ENCODE measurements at places on chromosomes 2 and 18. TPM values are rescaled to one million over a fixed set of nuclear protein-coding genes. Genes with fewer than 3 reads are reported as not detected.

DNA sequence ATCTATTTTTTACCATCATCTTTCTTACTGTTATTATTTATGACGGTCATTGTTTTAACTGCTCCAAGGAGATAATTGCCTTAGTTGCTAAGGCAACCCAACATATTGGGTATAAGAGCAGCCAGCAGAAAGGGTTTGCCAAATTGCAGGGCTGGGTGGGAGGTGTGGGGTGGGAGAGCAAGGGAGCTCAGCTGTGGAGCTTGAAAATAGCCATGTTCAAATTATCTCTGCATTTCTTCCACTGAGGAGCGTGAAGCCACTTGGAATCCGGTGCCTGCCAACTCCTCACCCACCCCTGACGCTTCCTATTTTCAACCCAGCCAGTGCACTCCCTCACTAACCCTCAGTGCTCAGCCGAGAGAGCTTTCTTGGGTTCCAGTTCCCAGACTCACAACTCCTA, 60.8 kb downstream of the SETBP1 start:
- H3K27ac ChIP-seq = no peak overlapping the region
- DNase-seq = no peak
- H3K27me3 ChIP-seq = no peaks in the 10 kb centered on the region
- H3K4me1 ChIP-seq = peaks cover 33% of the 10 kb centered on the region
- H3K4me3 ChIP-seq = no peak overlapping the region

DNA sequence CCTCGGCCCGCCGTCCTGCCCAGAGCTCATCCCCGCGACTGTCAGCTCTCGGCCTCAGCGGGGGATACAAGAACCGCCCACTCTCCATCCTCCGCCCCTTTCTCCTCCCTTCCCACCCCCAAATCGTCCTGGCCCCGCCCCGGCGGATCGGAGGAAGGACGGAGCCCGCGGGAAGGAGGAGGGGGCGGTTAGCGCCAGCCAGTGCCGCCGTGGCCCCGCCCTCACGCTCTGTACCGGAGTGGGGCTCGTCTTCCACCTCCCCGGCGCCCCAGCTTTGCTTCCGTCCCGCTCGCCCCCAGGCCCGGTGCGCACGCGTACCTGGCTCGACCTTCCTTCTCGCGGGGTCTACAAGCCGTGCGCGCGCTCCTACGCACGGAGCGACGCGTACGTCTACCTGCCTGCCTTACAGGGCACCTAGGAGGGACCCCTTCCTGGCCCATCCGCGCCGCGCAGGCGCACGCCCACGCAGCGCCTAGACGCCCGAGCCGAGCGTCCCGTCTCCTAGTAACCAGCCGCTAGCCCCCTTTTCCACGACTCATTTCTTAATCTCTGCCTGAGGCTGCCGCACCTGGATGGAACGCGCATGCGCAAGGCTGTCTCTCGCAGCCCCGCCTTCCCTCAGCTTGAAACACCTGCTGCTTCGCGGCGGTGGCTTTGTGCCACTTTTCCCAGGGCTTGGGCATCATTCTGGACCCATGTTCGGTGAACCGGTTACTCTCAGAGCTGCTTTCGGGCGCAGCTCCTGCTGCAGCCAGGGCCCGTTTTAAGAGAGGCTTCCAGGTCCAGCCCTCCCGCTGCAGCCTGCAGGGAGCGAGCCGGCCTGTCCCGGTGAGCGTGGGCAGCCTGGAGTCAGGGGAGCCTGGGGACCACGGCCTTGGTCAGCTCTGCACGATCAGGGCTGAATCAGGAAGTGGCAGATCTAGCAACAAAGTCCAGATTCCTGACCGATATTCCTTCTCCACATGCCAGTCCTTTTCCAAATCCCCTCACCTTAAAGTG, at the start of gene C2orf15:
Gene C2orf15 (plus strand): TSS at position 598 of the 999 bp plus-strand sequence. CDS start 8,852 bp downstream, outside the sequence.
- no peaks in the 10 kb centered on the region for H3K36me3 ChIP-seq
- peak; percentile 93 for DNase-seq
- peak within 1 kb of the TSS; percentile 46 for H3K27ac ChIP-seq
- no peaks in the 10 kb centered on the region for H3K27me3 ChIP-seq

DNA sequence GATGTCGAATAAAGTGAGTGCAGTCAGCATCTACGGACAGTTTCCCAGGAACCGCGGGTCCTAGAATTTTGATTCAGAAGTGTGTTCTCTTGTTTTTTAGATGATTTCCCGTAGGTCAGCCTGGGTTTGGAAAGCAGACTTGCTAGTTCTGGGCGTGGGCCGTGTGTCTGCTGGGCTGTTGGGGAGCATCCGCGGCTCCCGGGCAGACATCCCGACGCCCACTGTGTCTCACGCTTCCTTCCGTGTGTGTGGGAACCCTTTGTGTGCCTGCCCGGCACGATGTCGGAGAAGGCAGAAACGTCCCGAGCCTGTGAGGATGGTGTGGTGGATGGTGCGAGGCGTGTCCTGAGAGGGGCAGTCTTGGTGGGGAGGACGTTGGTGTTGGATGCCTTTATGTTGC, 18.4 kb downstream of the CTDP1 start:
- DNase-seq = no peak
- peak overlapping the region; percentile 66 for H3K27ac ChIP-seq

DNA sequence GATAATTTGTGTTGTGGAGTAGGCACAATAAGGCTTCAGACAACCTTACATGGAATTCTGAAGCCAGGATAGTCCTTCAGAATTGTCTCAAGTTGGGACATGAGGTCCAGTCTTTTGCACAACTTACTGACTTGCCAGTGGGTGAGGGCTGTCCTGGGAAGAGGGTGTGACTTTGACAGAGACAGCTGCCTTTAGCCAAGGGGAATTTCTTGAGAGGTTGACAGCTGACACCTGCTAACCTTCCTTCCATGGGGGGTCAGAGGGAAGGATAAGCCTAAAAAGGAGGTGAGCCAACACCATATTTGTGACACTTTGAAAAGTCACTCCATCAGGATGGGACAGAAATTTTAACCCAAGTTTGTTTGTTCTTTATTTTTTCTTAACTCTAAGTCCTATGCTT, 907.8 kb upstream of the CRIM1 start:
- H3K36me3 ChIP-seq = no peaks in the 10 kb centered on the region
- no peaks in the 10 kb centered on the region for H3K27me3 ChIP-seq
- DNase-seq = no peak
- no peaks in the 10 kb centered on the region for H3K4me1 ChIP-seq

- H3K4me1 ChIP-seq = no peaks in the 10 kb centered on the region
- H3K27ac ChIP-seq = no peak overlapping the region
- H3K4me3 ChIP-seq = no peak overlapping the region
- no peaks in the 10 kb centered on the region for H3K36me3 ChIP-seq
- H3K27me3 ChIP-seq = no peaks in the 10 kb centered on the region
- DNase-seq = no peak
Observed at GRCh38 chr2:25103287-25103871, 61.5 kb downstream of the EFR3B start.

- no peak overlapping the region for H3K4me3 ChIP-seq
- DNase-seq = no peak
- H3K27ac ChIP-seq = no peak overlapping the region
- H3K4me1 ChIP-seq = peaks cover 19% of the 10 kb centered on the region
- no peaks in the 10 kb centered on the region for H3K27me3 ChIP-seq
Observed at GRCh38 chr2:62662554-62662953, 43.0 kb upstream of the EHBP1 start.

- H3K27ac ChIP-seq = no peak overlapping the region
- no peaks in the 10 kb centered on the region for H3K4me1 ChIP-seq
- no peak for DNase-seq
- no peaks in the 10 kb centered on the region for H3K36me3 ChIP-seq
- no peaks in the 10 kb centered on the region for H3K27me3 ChIP-seq
Observed at GRCh38 chr2:159164457-159164911, 122.0 kb downstream of the WDSUB1 start.

DNA sequence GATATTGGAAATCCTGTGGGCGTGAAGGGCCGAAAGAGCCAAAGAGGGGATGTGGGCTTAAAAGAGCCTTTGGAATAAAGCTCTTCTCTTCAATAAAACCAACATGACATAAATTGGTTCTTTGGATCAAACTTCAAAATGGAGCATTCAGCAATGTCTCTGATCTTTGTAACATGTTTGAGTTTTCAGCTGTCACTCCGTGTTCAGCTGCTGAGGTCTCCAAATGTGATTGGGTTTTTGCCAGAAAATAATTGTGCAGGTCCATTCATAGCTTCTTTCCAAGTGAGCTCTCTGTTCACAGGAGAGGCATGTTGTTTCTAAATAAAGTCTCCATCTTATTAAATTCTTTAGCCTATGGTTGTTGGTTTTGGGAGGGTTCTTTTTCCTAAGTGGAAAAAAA, 127.6 kb upstream of the CCDC68 start:
- H3K27ac ChIP-seq = no peak overlapping the region
- H3K4me1 ChIP-seq = no peaks in the 10 kb centered on the region
- H3K36me3 ChIP-seq = no peaks in the 10 kb centered on the region
- DNase-seq = no peak
- no peak overlapping the region for H3K4me3 ChIP-seq

DNA sequence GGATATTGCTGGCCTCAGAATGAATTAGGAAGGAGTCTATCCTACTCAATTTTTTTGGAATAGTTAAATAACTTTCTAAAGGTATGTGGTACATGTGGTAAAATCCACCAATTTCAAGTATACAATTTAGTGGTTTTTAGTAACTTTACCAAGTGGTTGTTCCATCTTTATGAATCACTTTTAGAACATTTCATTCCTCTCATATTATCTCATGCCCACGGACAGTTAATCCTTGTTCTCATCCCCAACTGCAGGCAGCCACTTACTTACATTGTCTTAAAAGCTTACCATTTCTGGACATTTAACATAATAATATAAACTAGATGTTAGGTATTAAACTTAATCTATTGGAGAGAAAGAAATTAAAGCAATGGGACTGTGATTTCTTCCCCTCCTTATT, 146.3 kb upstream of the ZC3H15 start:
- no peaks in the 10 kb centered on the region for H3K4me1 ChIP-seq
- H3K27ac ChIP-seq = no peak overlapping the region
- H3K36me3 ChIP-seq = no peaks in the 10 kb centered on the region
- no peak for DNase-seq
- H3K4me3 ChIP-seq = no peak overlapping the region

GRCh38 chr2:190837952-190838361, 42.7 kb upstream of the GLS start:
- H3K27me3 ChIP-seq = no peaks in the 10 kb centered on the region
- H3K4me1 ChIP-seq = no peaks in the 10 kb centered on the region
- no peaks in the 10 kb centered on the region for H3K36me3 ChIP-seq
- no peak for DNase-seq

DNA sequence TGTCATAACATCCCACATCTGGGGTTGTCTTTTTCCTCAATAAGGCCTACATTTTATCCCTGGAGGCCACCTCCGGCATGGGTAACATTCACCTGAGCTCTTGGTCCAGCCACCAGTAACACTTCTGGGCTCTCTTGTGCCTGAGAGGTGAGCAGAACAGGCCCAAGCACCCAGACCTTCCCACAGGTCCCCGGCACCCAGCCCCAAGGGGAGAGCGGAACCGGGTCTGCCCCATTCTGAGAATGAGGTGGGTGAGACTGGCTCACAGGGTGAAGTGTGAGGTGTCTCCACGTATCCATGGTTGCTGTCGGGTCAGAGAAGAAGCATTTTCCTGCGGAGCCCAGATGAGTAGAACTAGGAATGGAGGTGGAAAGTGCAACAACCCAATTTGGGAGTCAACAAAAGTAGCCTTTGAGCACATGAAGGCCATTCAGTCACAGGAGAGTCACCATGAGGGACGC, 496.7 kb upstream of the MYT1L start:
- no peaks in the 10 kb centered on the region for H3K27me3 ChIP-seq
- H3K36me3 ChIP-seq = no peaks in the 10 kb centered on the region
- no peak for DNase-seq
- H3K27ac ChIP-seq = no peak overlapping the region

- H3K36me3 ChIP-seq = no peaks in the 10 kb centered on the region
- H3K4me3 ChIP-seq = no peak overlapping the region
- no peaks in the 10 kb centered on the region for H3K27me3 ChIP-seq
- H3K27ac ChIP-seq = peak overlapping the region; percentile 84
- DNase-seq = peak; percentile 90
- H3K4me1 ChIP-seq = peaks cover 9% of the 10 kb centered on the region
Observed at GRCh38 chr2:1817256-1818051, 73.1 kb upstream of the PXDN start.

DNA sequence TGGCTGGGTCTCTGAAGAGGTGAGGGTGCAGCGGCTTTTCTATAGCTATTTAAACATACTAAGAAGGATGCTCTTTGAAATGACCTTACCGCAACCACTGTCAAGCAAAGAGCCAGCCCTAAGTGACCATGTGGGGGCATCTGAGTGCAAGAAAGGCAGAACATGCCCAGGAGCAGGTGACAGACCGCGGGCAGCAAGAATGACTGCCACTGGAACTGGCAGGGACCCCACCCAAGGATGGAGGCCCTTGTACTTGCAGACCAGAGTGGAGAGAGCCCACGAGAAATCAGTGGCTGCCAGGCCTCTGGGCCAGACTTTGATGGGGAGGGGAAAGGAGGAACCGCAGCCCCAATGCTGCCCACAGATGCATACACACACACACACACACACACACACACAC, 33.1 kb downstream of the DNMT3A start:
- no peak overlapping the region for H3K27ac ChIP-seq
- peaks cover 91% of the 10 kb centered on the region for H3K4me1 ChIP-seq
- no peak overlapping the region for H3K4me3 ChIP-seq
- DNase-seq = no peak
- no peaks in the 10 kb centered on the region for H3K36me3 ChIP-seq

DNA sequence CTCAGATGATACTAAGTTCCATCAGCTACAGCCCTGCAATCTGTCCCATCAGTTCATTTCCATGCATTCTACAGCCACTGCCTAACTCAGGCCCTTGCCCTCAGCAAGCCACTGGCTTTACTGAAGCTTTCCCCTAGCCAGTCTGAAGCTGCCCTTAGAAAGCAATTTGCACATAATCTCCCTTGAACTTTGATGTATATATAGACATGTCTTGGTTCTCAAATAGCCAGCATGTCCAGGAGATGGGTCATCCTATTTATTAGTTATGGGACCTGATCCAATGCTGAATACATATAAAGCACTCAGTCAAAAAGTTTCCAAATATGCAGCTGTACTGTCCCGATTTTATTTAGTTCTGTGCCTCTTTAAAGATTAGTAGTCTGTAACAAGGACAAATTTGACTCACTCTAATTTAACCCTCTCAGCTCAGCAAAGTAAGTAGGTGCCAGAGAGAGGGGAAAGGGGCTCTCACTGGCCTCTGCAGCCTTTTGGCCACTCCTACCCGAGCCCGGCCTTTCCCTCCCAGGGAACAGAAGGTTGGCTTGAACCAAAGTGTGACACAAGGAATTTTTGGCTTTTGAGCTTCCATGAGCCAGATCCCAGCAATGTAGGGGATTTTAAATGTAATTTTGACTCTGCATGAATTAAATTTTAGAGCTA, 70.7 kb downstream of the CCDC93 start:
- DNase-seq = no peak
- H3K4me3 ChIP-seq = no peak overlapping the region
- no peaks in the 10 kb centered on the region for H3K27me3 ChIP-seq
- H3K36me3 ChIP-seq = peaks cover 94% of the 10 kb centered on the region

- no peaks in the 10 kb centered on the region for H3K27me3 ChIP-seq
- H3K4me3 ChIP-seq = no peak overlapping the region
- no peak overlapping the region for H3K27ac ChIP-seq
Observed at GRCh38 chr18:1965541-1965940, 605.8 kb downstream of the METTL4 start.

- no peak for DNase-seq
- H3K4me3 ChIP-seq = no peak overlapping the region
- H3K4me1 ChIP-seq = peaks cover 12% of the 10 kb centered on the region
Observed at GRCh38 chr2:187615364-187615763, 61.1 kb upstream of the TFPI start.

Gene MCEE
- 15.4 TPM for total RNA-seq

Gene C1QL2
- not detected for total RNA-seq

Gene SALL3
- total RNA-seq = not detected

Gene LINC00305
- not detected for total RNA-seq
